Stimulated activated CD4-positive, alpha-beta T cell treated with anti-CD3 and anti-CD28 coated beads, Interleukin-12 subunit alpha, Interleukin-12 subunit beta, amount 100 ng/mL, for 24 hours (primary cell): ENCODE measurements at places on chromosomes 5 and 9.

DNA sequence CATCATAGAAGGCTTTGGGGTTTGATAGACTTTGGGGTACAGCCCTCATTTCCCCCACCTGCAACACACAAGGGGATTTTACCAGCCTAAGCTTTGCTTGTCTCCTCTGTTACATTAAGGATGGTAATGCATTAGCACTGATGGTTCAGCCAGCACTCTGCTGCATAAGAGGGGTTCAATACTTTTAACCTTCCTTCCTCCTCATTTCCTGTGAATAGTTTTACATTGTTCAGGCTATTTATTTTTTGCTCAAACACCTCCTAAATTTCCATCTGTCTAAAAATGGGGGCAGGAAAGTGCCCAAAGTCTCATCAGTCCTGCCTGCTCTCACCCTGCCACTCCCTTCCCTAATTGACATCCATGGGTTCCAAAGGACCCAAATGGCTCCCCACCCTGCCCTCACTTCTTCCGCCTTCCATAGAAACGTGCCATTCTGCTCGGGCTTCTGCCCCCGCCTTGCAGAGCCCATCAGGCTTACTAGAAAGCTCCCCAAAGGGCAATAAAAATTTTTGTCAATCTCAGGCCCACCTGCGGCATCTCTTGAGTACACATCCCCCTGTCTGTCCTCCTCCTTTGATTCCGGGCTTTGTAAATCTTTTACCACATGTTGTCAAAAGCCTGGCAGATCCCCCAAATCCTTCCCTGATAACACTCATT is 239.5 kb upstream of the SLC24A2 start:
- DNase-seq: no peak

DNA sequence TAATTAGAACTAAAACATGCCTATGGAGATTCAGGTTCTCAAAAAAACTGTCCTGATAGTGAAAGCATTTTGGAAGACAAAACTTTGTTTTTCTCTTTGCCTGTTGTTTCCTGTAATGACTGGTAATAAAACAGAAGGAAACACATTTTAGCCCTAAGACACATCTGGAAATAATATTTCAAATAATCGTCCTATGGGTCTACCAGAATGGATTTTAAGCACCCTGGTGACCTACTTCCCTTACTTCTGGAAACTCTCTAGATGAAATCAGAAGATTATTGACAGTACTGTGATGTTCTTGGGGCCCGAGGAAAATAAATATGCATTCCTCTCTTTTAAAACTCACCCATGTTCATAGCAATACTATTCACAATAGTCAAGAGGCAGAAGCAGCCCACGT is 110.1 kb upstream of the TLE4 start:
- no peak for DNase-seq

DNA sequence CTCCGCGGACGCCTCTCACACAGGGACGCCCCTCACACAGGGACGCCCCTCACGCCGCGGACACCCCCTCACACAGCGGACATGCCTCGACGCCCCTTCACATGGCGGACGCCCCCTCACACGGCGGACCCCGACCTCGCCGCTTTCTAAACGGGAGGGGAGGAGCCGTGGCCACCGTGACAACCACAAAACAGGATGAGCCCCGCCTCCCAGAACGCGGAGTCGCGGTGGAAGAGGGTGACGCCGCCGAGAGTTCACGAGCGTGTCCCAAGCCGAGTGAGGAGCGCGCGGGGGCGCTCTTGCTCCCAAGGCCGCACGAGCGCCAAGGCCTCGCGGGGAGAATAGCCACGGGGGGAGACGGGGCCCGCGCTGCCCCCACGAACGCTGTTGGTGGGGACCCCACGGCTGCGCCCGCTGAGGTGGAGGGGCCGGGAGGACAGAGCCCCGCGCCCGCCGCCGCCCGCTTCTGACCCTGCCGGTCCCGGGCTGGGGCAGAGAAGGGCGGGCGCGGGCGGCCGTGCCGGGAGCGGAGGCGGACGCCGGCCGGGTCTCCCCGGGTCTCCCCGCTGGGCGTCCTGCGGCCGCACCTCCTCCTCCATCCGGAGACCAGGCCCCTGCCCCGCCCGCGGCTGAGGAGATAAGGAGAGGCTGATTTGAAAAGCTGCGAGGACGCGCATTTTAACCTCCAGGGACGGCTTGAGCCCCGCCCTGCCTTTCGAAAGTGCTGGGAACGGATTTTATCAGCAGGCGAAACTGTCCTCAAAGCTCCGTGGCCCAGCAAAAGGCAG is 3.9 kb upstream of the NKD2 start:
- DNase-seq: no peak

GRCh38 chr5:167642181-167642580 is 649.3 kb upstream of the WWC1 start:
- DNase-seq: no peak

DNA sequence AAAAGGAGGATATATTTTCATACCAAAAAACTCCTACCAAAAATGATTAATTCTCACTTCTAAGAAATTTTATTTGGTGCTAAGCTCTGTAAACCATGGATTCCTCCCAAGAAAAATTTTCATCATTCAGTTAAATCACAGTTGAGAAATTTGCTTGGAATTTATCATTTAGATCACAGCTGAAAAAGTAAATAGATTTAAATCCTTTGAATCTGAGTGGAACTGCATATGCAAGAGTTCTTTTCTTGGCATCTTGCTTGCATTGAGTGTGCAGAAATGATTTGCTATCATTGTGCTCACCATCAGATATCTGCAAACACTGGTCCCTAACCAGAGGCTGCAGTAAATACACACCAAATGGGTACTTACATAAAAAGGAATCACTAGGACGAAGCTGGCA is 836.1 kb upstream of the CDH6 start:
- no peak for DNase-seq

DNA sequence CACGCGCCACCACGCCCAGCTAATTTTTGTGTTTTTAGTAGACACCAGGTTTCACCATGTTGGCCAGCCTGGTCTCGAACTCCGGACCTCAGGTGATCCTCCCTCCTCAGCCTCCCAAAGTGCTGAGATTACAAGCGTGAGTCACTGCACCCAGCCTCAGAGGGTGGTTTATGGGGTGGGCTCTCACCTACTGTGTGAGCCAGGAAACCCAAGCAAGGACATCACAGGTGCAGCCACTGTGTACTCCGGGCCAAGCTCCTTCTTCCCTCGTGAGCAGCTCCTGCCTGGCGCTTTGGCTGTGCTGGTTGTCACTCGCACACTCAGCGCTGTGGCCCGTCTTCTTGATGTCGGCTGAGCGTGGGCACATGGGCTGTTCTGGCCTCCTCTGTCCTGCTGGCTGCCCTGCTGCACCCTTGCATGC is 70.1 kb downstream of the WNK2 start:
- no peak for DNase-seq

DNA sequence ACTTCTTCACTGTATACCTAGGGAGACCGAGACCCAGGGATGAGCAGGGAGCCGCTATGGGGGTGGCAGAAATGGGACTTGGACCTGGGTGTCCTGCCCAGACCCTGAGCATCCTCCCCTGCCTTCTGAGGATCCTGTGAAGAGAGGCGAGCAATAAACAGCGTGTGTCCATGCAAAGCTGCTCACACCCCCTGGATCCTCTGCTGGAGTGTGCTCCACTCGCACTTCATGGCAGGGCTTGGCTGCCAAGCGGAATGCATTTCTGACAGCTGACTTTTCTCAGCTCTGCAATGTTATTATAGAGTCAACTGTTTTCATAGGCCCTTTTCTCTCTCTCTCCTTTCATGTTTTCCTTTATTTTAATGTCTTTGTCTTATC is 31.0 kb upstream of the ALDH1B1 start:
- DNase-seq: no peak

DNA sequence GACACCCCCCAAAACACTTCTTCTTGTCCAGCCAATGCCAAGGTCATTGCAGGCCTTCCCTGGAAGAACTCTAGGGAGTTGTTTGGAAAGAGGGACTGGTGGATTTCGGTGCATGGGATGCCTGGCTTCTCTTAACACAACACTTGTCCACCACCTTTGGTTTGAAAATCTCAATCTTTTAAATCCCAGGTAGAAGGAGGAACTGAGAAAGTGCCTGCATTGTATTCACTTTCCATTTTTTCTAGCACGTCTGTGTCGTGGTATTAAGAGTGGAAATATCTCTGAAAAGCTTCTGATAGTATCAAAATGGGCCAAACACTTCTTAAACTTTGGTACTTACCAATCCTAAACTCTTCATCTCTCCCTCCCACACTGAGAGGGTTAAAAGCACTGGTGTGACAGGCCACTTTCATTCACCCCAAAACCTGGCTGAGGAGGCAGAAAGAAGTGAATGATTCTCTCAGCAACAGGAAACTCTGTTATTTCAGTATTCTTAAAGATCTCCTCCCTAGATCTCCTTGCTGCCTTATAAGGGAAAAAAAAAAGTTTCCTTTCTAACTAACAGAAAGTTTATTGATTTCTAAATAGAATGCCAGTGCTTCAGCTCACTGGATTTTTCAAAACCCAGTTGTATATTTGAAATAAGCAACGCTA is 3.9 kb upstream of the NFIB start:
- no peak for DNase-seq
